ENCODE measurements at places on chromosomes 7 and 10.

GRCh38 chr10:75401569-75402485 lies at the start of gene ZNF503:
Gene ZNF503, minus strand, starts transcription at chr10:75401764. Its CDS starts 345 bp downstream, at chr10:75401419.
- peak; percentile 98 for DNase-seq

DNA sequence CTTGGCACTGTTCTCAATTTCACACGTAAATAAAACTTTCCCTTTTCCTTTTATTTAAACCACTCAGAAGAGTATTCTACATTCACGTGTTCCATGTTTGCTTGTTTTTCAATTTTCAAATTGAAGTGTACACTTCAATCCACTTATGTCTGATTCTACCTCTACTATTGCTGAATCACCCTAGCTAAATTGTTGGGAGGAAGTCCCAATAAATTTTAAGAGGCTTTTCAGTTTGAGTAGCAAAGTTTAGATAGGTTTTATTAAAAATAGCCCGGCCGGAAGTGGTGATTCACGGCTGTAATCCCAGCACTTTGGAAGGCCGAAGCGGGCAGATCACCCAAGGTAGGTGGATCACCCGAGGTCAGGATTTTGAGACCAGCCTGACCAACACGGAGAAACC lies 1414.7 kb upstream of the CELF2 start:
- DNase-seq: no peak

GRCh38 chr7:22150221-22150620 lies 204.5 kb upstream of the CDCA7L start:
- DNase-seq: no peak

DNA sequence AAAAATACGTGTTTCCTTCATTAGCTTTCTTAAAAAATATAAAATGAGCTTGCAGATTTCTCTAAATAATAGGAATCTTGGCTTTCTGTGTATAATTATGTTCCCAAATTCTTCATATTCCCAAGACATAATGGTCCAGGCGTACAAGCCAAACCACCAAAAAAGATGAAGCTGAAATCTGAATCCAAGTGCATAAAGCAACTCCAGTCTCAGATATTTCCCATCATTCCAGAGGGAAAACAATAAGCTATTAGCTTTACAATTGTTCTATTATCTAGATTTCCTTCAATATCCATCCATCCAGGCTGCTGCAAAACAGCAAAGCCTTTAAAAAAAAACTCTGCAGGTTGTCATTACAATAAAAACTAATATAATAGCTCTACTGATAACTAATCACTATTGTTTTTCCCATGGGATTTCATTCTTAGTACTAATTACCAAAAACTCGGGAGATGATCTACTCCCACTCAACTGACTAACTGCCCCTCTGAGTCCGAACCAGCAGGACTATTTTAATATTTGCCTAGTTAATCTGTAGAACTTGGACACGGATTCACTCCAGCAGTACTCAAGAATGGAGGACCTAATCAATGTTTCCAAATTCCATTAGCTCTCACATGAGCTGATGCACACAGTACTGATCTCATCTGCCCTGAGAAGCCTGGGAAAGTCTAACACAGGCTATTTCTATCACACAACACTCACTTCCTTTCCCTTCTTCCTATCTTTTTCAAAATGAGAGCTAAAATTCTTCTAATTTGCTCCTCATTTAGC lies 108.9 kb upstream of the ASAH2 start:
- DNase-seq: no peak

DNA sequence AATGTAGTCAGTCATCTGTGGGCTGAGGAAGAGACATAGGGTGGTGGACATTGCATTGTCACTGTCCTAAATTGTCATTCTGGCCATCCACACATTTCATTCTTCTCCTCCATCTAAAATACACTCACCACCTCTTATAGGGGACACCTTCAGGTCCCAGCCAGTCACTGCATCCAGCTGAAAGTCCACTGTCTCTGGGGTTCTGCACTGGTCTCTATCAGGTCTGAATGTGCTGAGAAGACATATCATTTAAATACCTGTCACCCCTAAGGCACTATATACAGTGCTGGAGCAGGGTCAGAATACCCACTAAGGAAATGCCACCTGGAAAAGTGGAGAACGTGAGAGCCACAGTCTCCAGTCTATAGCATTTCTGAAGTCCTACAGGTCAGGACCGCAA lies 29.6 kb downstream of the SH2D4B start:
- DNase-seq: no peak

GRCh38 chr10:17009212-17009700 lies 120.4 kb downstream of the CUBN start:
- DNase-seq: no peak

GRCh38 chr7:28666154-28666553 lies 253.8 kb downstream of the CREB5 start:
- DNase-seq: no peak

GRCh38 chr10:105041956-105042355 lies 400.9 kb downstream of the SORCS3 start:
- DNase-seq: no peak

GRCh38 chr7:43791-44540 lies 148.4 kb upstream of the FAM20C start:
- peak; percentile 32 for DNase-seq

DNA sequence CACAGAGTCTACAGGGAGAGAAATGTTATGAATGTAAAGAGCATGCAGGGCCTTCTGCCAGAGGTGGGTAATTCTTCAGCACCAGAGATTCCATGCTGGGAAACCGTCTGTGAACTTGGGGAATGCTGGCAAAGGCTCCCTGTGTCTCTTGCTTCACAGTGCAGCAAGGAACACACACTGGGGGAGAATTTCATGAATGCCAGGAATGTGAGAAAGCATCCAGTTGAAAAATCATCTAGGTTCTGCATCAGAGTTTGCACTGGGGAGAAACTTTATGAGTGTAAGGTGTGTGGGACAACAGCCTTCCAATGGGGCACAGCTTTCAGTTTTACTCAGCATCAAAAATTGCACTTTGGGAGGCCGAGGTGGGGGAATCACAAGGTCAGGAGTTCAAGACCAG lies 224.3 kb upstream of the IGFBP3 start:
- no peak for DNase-seq

- no peak for DNase-seq
Measured at GRCh38 chr10:71423901-71424300, 27.2 kb downstream of the CDH23 start.

- DNase-seq: no peak
Measured at GRCh38 chr10:29157321-29157720, 131.5 kb upstream of the LYZL1 start.

GRCh38 chr7:151572136-151572535 lies 52.4 kb upstream of the RHEB start:
- no peak for DNase-seq

DNA sequence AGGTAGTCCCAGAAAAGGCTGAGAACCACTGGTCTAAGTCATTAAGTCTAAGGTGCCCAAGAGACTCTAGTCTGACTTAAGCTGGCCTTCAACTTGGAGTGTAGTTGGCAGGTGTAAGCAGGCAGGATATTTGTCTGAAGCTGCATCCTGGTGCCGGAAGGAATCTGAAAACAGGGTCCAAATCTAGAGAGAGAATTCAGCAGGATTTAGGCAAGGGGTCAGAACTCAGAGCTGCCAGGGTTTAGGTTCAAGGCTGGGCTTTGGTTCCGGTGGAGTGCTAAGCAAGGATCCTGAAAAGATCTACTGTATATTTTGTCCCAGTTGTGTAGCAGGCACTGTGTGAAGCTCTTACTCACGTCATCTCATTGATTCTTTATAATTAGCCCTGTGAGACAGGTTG lies 16.5 kb upstream of the SEPTIN7 start:
- DNase-seq: no peak

DNA sequence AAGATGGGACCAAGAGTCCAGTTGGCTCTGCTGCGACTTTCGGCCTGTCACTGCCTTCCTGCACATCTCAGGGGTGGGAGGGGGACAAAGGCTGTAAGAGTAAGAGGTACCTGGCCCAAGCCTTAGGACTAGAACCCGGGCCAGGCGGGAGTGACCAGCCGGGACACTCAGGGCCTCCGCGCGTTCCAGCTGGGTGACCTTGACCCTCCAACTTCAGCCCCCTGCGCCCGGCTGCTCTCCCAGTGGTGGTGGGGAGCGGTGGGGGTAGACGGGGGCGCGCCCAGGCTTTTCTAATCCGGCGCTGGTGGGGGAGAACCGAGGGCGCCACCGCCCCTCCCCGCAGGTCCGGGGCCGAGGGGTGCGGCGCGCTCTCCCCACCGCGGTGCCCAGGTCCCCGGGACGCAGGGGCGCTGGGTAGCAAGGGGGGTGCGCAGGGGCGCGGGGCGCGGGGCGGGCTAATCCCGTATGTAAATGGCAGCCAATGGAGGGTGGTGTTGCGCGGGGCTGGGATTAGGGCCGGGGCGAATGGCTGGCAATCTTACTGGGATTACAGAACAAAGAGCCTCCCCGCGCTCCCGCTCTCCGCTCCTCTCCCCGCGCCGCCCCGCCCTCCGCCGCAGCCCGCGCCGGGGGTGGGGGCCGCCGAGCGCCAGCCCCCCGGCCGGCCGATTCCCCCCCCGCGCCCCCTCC lies at the start of gene GTF2IRD1:
TSS of gene GTF2IRD1 (plus strand) at position 585 of the 690 bp plus-strand sequence. CDS start 54,175 bp downstream, outside the sequence.
- DNase-seq: peak; percentile 74

- no peak for DNase-seq
Measured at GRCh38 chr10:109264004-109264403, 659.3 kb downstream of the XPNPEP1 start.
